ENCODE measurements at places on chromosomes 13 and 19.

DNA sequence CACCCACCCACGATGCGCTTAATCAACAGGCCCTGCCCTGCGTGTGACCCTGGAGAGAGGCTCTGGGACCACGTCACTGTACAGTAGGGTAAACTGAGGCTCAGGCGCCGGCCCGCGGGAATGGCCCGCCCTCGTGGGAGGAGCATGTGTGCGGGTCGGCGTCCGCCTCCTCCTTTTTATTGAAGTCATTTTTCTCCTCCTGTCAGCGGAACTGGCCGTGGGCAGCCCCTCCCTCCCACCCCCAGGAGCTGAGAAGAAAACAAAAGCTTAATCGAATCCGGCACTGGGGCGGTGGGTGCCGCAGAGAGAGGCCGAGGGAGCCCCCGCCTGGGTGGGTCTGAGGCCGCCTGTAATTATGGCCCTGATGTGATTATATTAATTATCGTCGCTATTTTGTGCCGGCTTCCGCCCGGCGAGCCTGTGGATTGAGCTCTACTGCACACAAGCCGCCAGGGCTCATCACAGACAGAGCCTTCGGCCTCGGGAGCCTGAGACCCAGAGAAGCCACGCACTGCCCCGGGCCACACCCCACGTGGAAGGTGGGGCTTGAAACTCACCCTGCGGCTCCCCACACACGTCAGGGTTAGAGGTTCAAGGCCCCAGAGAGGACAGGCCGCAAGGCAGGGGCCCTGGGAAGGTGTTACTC is 7.0 kb downstream of the C2CD4C start:
- DNase-seq = no peak

- DNase-seq = no peak
Measured at GRCh38 chr19:14614099-14614412, 31.2 kb downstream of the CLEC17A start.

GRCh38 chr13:104375614-104376013 is 1309.4 kb upstream of the SLC10A2 start:
- no peak for DNase-seq

- no peak for DNase-seq
Measured at GRCh38 chr13:68608147-68608546, 1378.0 kb upstream of the PCDH9 start.

All from SHP77 (cell line).